Tibial nerve (tissue), 4 donors: ENCODE measurements at places on chromosomes 2 and 18.

DNA sequence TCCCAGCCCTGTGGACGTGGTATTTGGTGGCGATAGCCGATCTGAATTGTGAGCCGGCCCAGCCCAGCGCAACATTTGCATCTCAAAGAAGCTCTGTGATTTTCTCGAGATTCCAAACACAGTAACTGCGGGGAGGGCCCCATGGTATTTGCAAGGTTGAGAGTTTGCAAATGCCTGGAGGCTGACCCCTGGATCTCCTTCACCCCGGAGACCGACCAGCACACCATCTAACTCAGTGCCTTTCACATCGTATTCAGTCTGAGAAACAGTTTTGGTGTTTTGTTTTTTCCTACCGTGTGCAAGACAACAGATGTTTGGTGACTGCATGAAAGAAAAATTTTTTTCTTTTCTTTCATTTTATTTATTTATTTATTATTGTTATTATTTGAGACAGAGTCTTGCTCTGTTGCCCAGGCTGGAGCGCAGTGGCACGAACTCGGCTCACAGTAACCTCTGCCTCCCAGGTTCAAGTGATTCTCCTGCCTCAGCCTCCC, 40.3 kb downstream of the MYCN start:
- no peaks in the 10 kb centered on the region for H3K4me1 ChIP-seq
- H3K27ac ChIP-seq = no peak overlapping the region
- H3K27me3 ChIP-seq = no peaks in the 10 kb centered on the region
- H3K36me3 ChIP-seq = no peaks in the 10 kb centered on the region

DNA sequence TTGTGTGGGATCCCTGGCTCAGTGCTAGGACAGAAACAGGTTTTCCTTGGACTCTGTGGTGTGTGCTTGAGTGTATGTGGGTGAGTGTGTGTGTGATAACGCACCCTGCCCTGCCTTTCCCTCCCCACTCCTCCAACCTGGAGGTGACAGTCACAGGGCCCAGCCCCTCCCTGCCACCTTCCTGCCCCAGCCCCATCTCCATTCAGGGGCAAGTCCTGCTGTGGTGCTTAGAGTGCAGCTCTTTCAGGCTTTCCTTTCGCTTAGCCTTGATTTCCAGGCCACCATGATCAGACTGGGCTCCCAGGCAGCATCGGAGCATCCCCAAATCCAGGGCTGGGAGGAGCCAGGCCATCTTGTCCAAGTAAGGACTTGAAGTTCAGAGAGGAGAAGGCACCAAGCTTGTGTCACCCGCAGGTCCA, 185.2 kb downstream of the ZFP36L2 start:
- H3K27me3 ChIP-seq = no peaks in the 10 kb centered on the region
- no peak overlapping the region for H3K4me3 ChIP-seq

DNA sequence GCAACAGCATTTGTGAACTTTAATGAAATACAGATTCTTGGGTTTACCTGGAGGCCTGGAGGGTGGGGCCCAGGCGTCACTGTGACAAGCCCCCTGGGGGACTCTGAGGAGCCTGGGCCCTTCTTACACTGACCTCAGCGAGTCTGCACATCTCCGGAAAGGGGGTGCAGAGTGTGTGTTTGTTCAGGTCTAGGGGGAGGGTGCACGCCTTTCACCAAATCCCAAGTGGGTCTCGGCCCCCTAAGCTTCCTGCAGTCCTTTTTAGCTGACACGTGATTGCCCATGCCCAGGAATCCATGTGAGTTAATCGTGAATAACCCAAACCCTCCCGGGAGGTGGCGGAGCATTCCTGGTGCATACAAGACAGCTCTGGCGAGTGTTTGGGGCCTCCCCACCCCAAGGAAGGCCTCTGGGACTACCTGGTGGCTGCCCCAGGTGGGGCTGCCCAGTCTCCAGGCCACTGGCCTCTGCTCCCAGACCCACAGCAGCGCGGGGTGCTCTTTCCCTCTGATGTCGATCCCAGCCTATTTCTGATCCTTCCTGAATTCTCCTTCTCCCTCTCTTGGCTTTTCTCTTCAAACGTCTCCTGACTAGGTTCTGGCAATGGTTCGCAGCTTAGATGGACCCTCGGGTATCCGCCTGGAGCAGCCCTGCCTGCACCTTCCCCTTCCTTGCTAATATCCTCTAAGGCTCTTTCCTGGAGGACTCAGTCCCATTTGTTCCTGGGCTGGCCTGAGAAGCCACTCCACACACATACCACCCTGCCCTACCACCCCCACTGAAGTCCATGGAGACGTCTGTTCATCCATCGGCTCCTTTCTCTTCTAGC, 10.0 kb downstream of the NGEF start:
- no peaks in the 10 kb centered on the region for H3K4me1 ChIP-seq
- H3K36me3 ChIP-seq = no peaks in the 10 kb centered on the region
- DNase-seq = no peak
- H3K27ac ChIP-seq = no peak overlapping the region
- no peaks in the 10 kb centered on the region for H3K27me3 ChIP-seq

DNA sequence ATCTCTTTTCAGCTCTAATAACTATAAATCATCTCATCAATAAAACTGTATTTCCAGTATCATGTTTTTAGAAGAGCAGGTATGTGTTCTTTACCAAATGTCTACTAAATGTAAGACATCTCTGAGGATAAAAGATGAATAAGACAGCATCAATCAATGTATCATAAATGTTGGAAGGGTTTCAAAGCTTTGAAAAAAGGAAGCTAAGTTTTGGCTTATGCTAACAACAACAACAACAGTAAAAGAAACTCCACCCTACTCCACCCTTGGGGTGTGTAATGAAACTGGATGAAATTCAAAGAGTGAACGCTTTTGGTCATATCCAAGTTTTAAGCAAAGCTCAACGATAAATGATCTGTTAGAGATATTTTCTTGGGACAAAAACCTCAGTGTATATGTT, 17.1 kb downstream of the PRKD3 start:
- H3K4me1 ChIP-seq = peaks cover 59% of the 10 kb centered on the region
- no peaks in the 10 kb centered on the region for H3K27me3 ChIP-seq
- DNase-seq = no peak
- H3K4me3 ChIP-seq = no peak overlapping the region

GRCh38 chr2:177093371-177093770, 119.2 kb upstream of the HNRNPA3 start:
- no peak overlapping the region for H3K4me3 ChIP-seq

DNA sequence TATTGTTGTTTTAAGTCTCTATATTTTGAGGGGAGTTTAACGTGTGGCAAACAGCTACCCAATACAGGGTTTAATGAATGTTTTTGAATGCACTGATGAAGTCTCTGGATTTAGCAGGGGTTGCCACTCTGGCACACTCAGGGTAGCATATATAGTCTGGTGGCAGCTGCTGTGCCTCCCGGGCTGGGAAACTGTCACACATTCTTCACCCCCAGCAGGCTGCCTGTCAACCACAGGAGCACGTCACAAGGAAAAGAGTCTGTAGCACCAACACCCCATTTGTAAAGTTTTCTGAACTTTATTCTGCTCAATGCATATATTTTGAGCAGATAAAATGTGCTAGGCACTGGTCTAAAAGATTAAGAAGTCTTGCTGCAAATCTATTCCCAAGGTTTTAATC, 39.3 kb downstream of the NGEF start:
- H3K27me3 ChIP-seq = no peaks in the 10 kb centered on the region
- H3K27ac ChIP-seq = no peak overlapping the region
- H3K36me3 ChIP-seq = no peaks in the 10 kb centered on the region
- no peak overlapping the region for H3K4me3 ChIP-seq

DNA sequence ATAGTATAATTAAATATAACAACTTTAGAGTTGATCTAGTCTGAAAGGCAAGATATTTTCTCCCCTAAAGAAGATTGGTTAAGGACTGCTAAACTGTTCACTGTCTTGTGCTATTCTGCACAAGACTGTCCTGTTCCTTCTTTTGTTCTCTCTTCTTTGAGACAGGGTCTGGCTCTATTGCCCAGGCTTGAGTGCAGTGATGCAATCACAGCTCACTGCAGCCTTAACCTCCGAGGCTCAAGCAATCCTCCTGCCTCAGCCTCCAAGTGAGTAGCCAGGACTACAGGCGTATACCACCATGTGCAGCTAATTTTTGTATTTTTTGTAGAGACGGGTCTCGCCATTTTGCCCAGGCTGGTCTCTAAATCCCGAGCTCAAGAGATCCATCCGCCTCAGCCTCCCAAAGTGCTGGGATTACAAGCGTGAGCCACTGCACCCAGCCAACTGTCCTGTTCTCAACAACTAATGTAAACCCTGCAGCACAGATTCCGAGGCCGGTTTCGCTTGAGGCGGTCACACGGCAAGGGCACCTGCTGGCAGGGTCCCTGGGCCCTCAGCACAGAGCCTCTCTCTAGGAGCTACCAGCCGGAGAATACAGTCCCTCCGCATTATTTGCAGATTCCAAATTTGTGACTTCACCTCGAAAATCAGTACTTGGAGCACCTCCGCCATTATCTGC, 16.4 kb downstream of the PXDN start:
- H3K36me3 ChIP-seq = no peaks in the 10 kb centered on the region
- no peaks in the 10 kb centered on the region for H3K27me3 ChIP-seq
- peaks cover 35% of the 10 kb centered on the region for H3K4me1 ChIP-seq
- no peak overlapping the region for H3K27ac ChIP-seq

- H3K27me3 ChIP-seq = no peaks in the 10 kb centered on the region
- H3K4me3 ChIP-seq = no peak overlapping the region
- H3K27ac ChIP-seq = peak overlapping the region; percentile 69
- H3K4me1 ChIP-seq = no peaks in the 10 kb centered on the region
- DNase-seq = no peak
- H3K36me3 ChIP-seq = no peaks in the 10 kb centered on the region
These were observed 29.9 kb upstream of the EIF2AK3 start for GRCh38 chr2:88657131-88657530.

DNA sequence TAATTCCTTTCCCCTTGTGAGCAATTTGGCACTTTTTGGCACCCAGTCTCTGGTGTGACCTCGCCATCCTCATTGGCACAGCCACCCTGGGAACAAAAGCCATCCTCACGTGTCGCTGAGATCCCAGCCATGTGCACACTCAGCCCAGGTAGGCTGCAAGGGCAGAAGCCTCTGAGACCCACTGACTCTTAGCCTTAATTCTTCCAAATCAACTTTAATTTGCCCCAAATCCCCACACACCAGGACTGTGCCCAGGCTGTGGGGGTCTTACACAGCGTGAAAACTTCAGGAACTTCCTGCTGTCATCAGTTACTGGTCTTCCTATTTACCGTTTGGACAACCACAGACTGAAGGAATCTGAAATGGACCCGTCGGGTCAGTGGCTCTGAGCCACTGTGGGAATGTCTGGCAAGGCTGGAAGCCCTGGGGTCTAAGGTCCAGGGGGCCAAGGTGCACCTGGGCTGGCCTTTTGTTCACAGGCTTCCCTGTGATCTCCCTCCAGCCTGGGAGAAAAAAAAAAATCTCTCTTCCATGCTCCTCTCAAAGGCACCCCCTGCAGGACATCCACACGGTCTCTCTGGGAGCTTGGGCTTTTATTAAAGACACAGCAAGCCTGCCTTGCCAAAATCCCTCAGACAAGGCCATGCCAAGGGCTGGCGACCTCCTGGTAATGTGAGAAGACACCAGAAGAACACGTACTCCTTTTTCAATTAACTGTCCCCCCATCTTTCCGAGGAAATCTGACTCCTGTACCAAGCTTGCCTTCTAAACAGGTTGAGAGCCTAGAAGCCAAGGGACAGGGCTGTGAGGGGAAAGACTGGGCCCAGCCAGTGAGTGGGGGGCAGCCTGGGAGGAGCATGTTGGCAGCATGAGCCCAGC, 42.1 kb upstream of the LAPTM4A start:
- no peak overlapping the region for H3K27ac ChIP-seq
- no peak overlapping the region for H3K4me3 ChIP-seq
- H3K4me1 ChIP-seq = no peaks in the 10 kb centered on the region
- H3K36me3 ChIP-seq = no peaks in the 10 kb centered on the region
- DNase-seq = peak; percentile 77

DNA sequence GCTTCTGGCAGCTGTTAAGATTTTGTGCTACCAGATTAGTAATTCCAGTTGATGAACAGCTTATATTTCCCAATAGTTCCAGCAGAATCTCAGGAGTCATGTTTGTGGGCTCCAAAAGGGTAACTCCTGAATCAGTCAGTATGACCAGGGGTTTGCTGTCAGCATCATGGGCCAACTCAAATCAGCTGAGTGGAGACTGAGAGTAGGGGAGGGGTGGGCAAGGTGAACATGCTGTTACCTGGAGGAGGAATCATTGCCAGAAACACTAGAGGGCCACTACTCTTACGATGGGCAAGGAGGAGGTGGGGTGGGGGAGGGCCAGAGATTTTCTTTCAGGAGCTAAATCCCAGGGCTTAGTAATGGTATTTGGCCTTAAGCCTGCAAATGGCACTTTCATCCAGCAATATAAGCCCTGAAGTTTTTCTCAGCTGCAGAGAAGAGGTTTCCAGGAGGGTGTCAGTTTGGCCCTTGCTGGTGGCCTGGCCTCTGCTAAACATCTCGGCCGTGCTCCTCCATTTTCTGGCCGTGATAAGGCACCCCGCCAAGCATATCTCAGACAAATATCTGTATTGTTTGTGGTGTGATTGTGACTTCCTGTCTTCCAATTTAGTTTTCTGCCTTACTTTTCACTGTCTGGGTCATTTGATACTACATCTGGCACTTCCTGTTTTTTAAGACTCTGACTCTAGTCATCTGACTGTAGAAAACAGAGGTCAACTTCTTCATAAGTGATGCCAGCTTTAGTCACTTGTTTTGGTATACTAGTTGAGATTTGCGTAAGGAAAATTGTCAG, 120.5 kb upstream of the CXCR4 start:
- DNase-seq = no peak
- peaks cover 20% of the 10 kb centered on the region for H3K4me1 ChIP-seq
- no peaks in the 10 kb centered on the region for H3K27me3 ChIP-seq
- no peak overlapping the region for H3K4me3 ChIP-seq
- no peaks in the 10 kb centered on the region for H3K36me3 ChIP-seq
- peak overlapping the region; percentile 76 for H3K27ac ChIP-seq

DNA sequence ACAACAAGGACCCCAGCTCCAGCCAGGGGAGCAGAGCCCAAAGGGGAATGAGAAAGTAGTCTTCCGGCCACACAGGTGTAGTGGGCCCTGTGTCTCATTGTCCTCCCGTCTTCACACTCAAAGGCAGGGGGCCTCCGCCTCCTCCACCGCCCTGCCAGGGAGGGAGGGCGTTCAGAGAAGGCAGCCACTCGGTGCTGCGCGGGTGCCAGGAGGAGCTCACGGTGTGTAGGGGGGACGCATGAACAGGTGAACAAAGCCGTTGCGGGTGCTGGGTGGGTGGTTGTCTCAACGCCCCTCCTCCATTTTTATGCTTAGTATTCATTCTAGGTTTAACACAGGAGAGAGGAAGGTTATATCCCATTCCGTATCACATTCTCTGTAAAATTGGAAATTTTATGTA, 36.7 kb downstream of the SH3BP4 start:
- DNase-seq = no peak
- H3K36me3 ChIP-seq = no peaks in the 10 kb centered on the region
- no peak overlapping the region for H3K4me3 ChIP-seq
